GM13977 (cell line): ENCODE measurements at places on chromosomes 4 and X.

DNA sequence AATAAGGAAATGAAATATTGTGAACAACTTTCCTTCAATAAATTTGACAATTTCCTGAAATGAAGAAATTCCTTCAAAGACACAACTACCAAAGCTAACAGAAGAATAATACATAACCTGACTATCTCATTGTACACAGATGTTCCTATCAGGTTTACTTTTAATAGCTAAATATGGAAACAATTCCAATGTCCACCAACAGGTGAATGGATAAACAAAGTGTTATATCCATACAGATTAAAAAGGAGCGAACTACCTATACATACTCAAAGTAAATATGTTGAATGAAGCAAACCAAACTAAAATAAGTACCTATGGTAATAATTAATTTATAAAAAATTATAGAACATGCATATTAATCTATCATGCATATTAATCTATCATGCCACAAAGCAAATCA lies 554.9 kb downstream of the PPP4R3C start:
- DNase-seq, result no peak

DNA sequence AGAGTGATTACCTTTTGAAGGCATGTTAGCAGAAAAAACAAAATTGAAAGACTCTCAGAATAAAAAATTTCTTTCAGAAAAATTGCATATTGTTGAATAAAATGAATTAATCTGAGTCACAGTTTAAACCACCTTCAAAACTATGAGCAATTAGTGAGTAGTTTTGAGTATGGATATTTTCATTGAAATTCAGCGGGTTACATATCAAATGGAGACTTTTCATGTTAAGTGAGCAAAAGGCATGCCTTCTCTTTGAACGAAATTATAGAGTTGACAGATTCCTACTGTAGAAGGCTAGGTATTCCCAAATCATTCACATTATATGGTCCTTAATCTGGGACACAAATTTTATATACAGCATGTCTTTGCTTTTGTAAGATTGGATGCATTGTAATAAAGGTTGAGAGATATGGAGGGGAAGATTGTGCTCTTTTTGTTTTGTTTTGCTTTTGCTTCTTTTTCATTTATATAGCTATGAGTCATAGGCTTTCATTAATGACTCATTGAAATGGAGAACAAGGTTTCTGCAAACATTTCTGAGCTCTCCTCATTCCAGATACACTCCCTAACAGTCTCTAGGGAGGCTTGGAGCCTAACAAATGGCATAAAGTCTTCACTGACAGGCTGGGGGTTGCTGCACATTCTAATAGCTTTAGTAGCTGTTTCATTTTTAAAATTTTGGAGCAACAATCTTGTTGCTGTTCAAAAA lies 21.6 kb downstream of the PCDH18 start:
- DNase-seq, result no peak

DNA sequence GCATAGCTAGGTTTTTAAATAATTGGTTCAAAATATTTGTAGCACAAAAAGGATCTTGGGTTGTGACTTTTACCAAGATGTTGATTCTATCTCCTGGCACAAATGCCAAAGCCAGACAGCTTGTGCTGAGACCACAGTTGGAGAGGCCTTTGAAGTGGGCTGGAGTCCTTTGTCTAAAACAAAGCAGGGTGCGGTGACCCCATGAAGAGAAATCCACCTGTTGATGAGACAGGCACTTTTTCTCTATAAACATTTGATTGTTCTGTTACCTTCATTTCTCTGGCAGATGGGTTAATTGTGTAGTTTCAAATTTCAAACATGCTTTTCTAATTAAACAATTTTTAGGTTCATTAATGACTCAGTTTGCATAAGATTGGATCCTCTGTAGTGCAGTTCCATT lies 56.7 kb downstream of the STOX2 start:
- DNase-seq, result no peak

GRCh38 chr4:163556177-163556576 lies 61.7 kb downstream of the TMA16 start:
- DNase-seq, result peak; percentile 38
